ENCODE measurements at places on chromosomes 12 and 14.

GRCh38 chr12:8960176-8960575 is 10.7 kb upstream of the M6PR start:
- no peak for DNase-seq

GRCh38 chr14:74492776-74493342 is at the start of gene NPC2:
NPC2 (minus strand) TSS chr14:74493305; CDS start chr14:74493274, 31 bp downstream.
- no peak for DNase-seq

- DNase-seq = peak; percentile 43
These were observed 70.3 kb downstream of the COX16 start for GRCh38 chr14:70289138-70289537.

GRCh38 chr14:98249057-98249456 is 1022.9 kb downstream of the BCL11B start:
- DNase-seq = no peak

GRCh38 chr14:73943083-73943482 is 6.8 kb downstream of the FAM161B start:
- DNase-seq = no peak

DNA sequence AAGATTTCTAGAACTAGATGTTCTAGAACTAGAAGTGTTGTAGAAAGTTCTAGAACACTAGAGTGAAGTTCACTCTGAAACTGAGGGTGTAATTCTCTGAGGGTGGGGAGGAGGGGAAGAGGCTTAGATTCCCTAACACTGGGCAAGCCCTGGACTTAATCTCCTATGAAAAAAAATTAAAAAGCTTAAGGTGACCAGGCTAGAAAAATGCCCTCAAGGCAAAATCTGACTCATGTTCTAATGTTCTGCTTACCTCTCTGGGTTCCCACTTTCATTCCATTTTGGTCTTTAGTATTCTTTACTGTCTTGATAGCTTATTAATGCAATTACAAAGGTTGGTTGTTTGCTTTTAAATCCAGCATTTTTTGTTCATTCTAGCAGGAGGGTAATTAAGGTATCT is 101.5 kb downstream of the KICS2 start:
- DNase-seq = no peak

DNA sequence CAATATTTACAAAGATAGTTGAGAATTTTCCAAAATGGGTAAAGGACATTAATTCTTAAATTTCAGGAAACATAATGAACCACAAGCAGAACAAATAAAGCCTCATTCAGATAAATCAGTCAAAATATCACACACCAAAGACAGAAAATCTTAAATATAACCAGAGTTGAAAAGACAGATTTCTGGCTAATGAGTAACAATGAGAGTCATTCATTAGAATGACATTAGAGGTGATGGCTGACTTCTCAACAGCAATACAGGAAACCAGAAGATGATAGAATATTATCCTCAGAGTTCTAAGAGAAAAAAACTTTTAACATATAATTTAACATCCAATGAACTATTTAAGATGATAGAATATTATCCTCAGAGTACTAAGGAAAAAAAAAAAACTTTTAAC is 124.2 kb downstream of the DENND5B start:
- no peak for DNase-seq

- no peak for DNase-seq
These were observed 249.8 kb downstream of the VRK1 start for GRCh38 chr14:97046967-97047366.

GRCh38 chr14:54893151-54893760 is 9.4 kb downstream of the GCH1 start:
- DNase-seq = peak; percentile 46

DNA sequence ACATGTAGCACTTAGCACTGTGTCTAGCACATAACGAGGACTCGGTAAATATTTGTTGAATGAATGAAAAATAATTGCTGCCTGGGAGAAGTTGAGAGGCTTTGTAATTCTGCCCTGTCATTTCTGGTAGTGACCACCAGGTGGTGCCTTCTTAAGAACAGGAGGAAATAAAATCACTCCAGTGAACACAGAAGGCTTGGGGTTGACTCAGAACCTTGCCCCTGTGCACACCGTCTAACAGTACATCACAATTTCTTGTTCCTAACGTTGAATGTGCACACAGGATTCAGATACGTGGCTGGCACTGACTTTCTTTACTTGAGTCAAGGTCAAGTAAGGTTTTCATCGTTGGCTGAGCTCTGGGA is 91.8 kb downstream of the RGS6 start:
- DNase-seq = peak; percentile 18

DNA sequence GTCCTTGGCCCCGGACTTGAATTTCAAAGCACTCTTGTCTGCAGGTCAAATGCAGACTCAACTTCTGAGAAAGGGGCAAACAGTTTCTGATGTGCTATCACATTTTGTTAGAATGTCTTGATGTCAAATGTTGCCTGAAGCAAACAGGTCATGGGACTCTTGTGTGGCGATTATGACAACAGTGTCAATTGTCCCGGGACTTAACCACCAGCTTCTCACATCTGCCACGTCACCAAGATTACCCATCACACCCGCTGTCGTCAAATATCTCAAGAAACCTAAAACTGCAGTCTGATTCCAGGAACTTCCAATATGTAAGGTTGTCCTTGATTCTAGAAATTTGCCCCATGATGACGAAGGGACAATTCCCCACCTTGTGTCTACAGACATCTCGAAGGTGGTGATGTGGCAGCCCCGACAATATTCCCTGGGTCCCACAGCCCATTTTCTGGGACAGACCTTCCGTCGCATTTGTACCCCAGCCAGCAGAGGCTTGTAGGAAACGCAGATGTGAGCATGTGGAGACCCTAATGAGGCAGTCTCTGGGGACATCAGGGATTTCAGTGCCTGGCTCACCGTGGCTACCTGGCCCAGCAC is 21.3 kb downstream of the LRTM2 start:
- DNase-seq = no peak

- DNase-seq = no peak
These were observed 44.5 kb downstream of the TMPRSS12 start for GRCh38 chr12:50887191-50887590.

GRCh38 chr12:100752841-100753240 is 41.7 kb upstream of the ANO4 start:
- no peak for DNase-seq

DNA sequence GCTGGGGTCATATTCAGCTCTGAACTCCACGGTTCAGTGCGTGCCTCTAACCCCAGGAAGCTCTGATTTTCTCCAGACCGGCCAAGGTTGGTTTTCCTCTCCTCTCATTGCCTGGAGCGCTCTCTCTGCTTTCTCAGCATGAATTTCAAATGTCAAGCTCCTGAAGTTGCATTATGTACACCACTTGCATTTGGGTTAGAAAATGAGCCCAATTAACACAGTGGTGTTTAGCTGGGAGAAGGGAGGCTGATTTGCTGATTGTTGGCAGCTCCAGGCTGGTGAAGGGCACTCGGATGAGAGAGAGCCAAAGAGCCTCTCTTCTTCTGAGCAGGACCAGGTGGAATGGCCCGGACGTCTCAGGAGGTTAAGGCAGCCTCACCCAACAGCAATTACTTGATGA is 570.9 kb downstream of the VRK1 start:
- no peak for DNase-seq

GRCh38 chr12:104171785-104172569 is 34.0 kb upstream of the NFYB start:
- DNase-seq = no peak

DNA sequence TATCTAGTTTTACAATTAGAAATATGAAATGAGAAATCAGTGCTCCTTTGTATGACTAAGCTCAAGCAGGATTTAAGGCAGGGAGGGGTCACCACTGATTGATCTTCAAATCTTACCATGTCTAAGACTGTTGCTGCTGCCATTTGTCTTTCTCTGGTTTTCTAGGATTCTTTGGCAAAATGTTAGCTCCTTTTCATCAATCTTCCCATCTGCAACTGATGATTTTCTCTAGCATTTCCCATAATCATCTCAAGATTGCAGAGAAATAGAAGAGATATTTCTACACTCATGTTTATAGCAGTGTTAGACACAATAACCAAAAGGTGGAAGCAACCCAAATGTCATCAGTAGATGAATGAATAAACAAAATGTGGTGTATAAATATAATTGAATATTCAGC is 175.0 kb downstream of the RAD51B start:
- no peak for DNase-seq

GRCh38 chr14:87566991-87567390 is 426.0 kb downstream of the GALC start:
- DNase-seq = no peak

DNA sequence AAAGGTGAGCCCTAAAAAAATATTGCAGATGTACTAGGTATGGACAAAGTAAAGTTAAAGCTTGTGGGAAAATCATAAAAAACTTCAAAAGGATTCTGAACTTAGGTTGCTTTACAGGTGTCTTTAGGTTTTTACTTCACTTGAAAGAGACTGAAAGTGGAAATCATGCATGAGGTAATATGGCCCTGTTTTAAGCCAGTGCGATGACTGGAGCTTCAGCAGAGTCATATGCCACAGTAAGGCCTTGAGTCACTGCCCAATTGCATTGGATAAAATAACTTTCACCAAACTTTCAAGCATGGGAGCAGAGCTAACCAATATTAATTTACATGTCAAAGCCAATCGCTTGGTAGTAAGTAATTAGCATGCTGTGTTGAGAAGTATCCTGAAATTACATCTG is 63.9 kb upstream of the TMEM260 start:
- DNase-seq = no peak

DNA sequence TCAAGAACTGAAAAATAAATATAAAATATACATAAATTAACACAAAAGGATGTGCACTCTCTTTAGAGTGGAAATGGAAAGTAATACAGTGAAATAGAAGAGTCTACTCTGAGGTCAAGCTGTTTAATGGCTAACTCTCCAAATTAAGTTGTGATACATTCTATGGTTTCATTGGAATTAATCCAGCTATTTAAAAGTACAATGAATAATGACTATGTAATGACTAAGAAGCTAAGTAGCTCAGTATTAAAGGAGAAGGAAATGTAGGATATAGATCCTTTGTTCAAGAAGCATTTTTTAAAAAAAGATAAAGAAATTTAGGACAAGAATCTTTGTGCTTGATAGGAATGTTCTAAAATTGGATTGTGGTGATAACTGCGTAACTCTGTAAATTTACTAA is 85.3 kb downstream of the LRP6 start:
- no peak for DNase-seq

GRCh38 chr12:111248236-111249017 is 120.5 kb downstream of the PHETA1 start:
- DNase-seq = no peak

- DNase-seq = no peak
These were observed 383.6 kb downstream of the BCAT1 start for GRCh38 chr12:24565300-24565699.

DNA sequence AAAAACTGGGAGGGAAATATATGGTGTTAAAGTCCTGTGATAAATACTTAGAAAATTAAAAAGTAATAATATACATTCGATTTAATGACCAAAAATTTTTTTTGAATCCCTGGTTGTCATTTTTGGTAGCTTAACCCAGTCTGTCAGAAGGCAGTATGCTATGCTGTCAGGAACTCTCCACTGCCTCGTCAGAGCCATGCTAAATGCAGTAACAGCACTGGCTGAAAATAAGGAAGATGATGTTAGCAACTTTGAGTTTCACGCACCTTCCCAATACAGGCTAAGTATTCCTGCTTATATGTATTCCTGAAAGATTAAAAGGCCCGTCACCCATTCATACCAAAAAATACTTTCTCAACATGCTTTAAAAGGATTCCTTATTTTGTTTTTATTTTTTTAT is 34.2 kb downstream of the SAV1 start:
- DNase-seq = no peak

- DNase-seq = no peak
These were observed 14.2 kb downstream of the ATXN2 start for GRCh38 chr12:111584959-111585358.

DNA sequence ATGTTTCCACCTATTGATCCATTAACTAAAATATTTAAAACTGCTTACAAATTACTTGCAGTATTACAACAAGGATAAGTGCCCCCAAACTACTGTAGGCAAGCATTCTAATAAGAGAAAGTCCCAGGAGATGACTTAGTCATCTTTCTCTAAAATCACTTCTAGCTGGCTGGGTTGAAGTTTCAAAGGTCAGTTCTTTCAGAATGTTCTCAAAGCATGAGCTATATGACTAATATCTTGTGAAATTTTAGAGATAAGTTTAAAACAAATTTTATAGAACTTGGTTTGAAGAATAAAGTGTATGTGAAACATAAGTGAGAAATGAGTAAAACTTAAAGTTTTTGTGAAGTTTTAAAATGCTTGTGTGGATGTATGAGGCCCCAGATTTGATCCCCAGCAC is 24.3 kb upstream of the OR6J1 start:
- DNase-seq = no peak

- no peak for DNase-seq
These were observed 72.6 kb downstream of the AACS start for GRCh38 chr12:125137766-125138344.

All from germinal center (tissue), 1 donor.